ENCODE measurements at places on chromosomes 6 and 20. TPM values are rescaled to one million over a fixed set of nuclear protein-coding genes. Genes with fewer than 3 reads are reported as not detected.

- no peak for DNase-seq
Observed at GRCh38 chr20:49457444-49457843, 25.0 kb downstream of the KCNB1 start.

- DNase-seq: peak; percentile 49
Observed at GRCh38 chr6:75208298-75209183, 2.7 kb upstream of the COL12A1 start.

Gene SLC32A1
- polyA plus RNA-seq: not detected

Gene ARHGAP40
- polyA plus RNA-seq: not detected

GRCh38 chr20:17995967-17996819 is 27.4 kb downstream of the MGME1 start:
- peak; percentile 58 for DNase-seq

Gene ZNF311
- 0.29 TPM for polyA plus RNA-seq

Gene RGS17
- 2.5 TPM for polyA plus RNA-seq

- DNase-seq: no peak
Observed at GRCh38 chr6:144365271-144365670, 80.1 kb downstream of the UTRN start.

GRCh38 chr20:34732523-34732922 is 28.4 kb downstream of the TP53INP2 start:
- DNase-seq: no peak

Gene SOX4
- polyA plus RNA-seq: 17.5 TPM

- no peak for DNase-seq
Observed at GRCh38 chr6:71015392-71015791, 58.5 kb upstream of the B3GAT2 start.

DNA sequence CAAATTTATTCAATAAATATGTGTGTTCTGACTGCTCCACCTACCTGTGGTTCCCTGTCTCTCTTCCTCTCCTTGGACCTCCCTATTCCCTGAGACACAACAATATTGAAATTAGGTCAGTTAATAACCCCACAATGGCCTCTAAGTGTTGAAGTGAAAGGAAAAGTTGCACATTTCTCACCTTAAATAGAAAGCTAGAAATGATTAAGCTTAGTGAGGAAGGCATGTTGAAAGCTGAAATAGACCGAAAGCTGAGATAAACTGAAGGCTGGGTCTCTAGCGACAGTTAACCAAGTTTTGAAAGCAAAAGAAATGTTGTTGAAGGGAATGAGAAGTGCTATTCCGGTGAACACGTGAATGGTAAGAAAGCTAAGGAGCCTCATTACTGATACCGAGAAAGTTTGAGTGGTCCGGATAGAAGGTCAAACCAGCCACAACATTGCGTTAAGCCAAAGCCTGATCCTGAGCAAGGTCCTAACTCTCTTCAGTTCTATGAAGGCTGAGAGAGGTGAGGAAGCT is 34.1 kb downstream of the UST start:
- no peak for DNase-seq

Gene MYB
- polyA plus RNA-seq: 0.27 TPM

GRCh38 chr6:79465381-79465780 is 71.8 kb downstream of the LCA5 start:
- DNase-seq: no peak

Gene TSPYL4
- polyA plus RNA-seq: 4.2 TPM

GRCh38 chr6:35728683-35729678 is 7.9 kb upstream of the ARMC12 start:
- DNase-seq: no peak

GRCh38 chr6:134406311-134406710 is 88.4 kb upstream of the SGK1 start:
- no peak for DNase-seq

Gene MYH7B
- 0.23 TPM for polyA plus RNA-seq

DNA sequence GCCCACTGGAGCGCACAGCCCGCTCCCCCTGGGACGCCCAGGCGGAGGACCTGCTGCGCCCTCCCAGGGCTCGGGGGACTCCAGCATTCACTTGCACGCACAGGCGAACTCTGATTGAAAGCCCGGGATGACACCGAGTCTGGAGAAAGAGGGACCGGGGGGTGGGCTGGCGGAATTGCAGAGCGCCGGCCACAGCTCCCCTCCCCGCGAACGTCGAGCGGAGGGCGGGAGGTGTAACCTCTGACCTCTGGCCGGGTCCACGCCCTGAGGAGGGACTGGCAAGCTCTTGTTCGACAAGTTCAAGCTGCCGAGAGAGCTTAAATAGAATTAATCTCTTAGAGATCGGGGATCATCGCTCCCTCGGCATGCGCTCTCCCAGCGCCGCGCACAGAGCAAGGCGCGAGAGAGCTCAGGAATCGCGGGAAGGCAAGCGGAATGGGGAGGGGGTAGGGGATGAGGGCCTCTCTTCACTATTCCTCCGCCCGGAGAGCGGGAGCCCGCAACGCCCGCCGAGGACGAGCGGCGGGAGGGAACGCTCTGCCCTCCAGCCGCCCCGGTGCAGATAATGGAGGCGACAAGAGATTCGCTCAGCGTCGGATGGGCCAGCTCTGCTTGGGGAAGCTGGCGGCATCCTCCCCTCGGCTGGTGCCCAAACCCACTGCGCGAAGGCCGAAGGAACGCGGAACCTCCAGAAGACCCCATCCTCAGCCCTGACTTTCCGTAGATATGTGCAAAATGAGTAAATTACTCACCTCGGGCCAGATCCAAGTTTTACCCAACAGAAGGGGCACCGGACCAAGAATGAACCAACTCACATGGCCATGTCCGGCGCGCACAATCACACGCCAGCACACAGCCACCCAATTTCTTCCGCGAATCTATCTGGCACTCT is 761 bp upstream of the NR2E1 start:
- no peak for DNase-seq

Gene BTNL2
- not detected for polyA plus RNA-seq

- DNase-seq: no peak
Observed at GRCh38 chr6:165880686-165881085, 217.6 kb upstream of the PDE10A start.

Gene FABP7
- not detected for polyA plus RNA-seq

Gene CLPSL1
- polyA plus RNA-seq: not detected

- DNase-seq: no peak
Observed at GRCh38 chr6:90315354-90315950, 18.8 kb upstream of the BACH2 start.

Gene TRIM31
- polyA plus RNA-seq: 3.3 TPM

DNA sequence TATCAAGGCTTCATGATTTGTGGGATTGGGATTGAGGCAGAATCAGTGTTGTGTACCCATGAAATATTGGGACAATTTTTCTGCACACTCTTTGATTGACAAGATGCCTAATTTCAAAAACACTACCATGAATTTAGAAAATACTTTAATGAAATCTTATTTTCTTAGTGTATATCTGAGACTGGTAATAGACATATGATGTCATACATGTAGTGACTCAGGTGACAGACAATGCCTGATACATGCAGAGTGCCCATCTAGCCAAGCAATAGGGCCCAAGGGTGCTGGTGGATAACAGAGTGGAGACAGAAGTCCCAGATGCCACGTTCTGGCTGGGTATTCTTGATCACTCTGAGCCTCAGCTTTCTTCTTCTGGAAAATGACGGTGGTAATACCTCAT is 279.6 kb upstream of the ARID1B start:
- no peak for DNase-seq

- DNase-seq: peak; percentile 4
Observed at GRCh38 chr20:6395695-6396094, 272.9 kb upstream of the FERMT1 start.

DNA sequence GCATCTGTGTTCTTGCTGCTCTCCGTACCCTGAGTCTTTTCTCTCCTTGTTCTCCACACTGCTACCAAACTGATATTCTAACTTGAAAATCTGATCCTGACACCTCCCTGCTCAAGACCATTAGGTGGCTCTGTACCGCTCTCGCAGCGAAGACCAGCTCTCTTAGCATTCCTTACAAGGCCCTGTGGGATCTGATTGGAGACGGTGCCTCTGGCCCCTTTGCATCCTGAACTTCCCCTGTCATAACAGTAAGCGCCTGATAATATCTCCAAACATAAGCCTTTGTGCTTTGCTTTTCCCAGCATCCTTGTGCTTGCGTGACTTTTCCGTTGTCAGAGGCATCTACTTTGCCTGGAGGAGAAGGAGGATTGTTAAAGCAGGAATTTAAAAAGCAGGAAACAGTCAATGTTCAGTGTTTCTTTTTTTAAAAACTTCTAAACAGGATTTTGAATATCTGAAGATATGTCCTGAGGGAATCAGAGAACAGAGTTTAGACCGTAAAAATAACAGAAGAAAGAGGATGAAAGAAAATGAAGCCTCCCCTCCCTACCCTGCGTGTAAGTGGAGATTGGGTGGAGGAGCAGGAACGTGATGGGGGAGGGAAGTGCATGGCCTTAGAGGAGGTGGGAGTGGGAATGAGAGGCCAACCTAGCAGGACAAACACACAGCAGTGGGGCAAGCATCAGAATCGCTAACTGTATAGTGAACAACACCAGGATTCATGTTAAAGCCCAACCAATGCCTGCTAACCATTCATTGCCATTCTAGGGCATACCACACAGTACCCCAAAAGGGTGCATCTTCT is 89.2 kb upstream of the STMND1 start:
- DNase-seq: no peak
